Muscle of leg (tissue), 16 donors: ENCODE measurements at places on chromosomes 13 and 19. TPM values are rescaled to one million over a fixed set of nuclear protein-coding genes. Genes with fewer than 3 reads are reported as not detected.

The TTC9B gene
- total RNA-seq: 0.09 TPM

- no peak for DNase-seq
- peaks cover 2% of the 10 kb centered on the region for H3K27me3 ChIP-seq
- H3K36me3 ChIP-seq: peaks cover 86% of the 10 kb centered on the region
- no peak overlapping the region for H3K27ac ChIP-seq
- no peak overlapping the region for H3K4me3 ChIP-seq
Observed at GRCh38 chr19:4697304-4697703, 26.3 kb downstream of the DPP9 start.

DNA sequence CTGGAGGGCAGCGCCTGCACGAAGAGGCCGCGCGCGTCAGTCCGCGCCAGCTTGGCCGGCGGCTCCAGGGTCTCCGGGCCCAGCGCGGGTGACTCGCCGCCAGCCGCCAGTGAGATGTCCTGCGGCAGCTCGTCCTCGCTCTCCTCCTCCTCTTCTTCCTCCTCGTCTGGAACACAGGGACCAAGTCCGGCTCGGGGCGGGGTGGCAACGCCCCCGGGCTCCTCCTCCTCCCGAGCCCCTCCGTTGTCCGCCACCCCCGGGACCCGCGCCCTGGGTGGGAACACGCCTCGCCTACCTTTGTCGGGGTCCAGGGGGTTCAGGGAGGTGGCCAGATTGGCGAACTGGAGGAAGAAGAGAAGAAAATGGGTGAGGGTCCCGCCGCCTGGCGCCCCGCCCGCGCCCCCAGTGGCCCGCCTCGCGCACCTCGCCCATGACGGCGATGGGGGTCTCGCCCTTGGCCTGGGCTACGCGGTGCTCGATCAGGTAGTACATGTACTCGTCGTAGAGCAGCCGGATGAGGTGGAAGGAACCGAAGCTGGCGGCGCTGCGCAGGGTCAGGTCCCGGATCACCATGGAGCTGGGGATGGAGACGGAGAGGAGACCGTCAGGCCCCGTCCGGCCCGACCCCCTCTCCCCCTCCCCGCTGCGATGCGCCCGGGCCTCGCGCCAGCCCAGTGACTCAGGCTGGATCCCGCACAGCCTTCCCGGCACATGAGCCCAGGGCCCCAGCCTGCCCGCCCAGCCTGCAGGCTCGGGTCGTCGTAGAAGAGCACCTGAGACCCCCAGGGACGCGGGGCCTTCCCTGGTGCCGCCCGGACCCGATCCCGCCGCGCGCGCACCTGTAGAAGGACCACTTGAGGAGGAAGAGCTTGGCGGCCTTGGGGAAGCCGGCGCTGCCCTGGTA is 10.6 kb downstream of the DCAF15 start:
- H3K27ac ChIP-seq: no peak overlapping the region
- H3K4me3 ChIP-seq: peak overlapping the region; percentile 8
- peak; percentile 66 for DNase-seq
- H3K36me3 ChIP-seq: peaks cover 81% of the 10 kb centered on the region
- H3K4me1 ChIP-seq: peaks cover 5% of the 10 kb centered on the region

GRCh38 chr19:28103921-28104320 is 1109.0 kb downstream of the UQCRFS1 start:
- H3K4me1 ChIP-seq: no peaks in the 10 kb centered on the region
- H3K36me3 ChIP-seq: no peaks in the 10 kb centered on the region
- H3K27ac ChIP-seq: no peak overlapping the region
- H3K27me3 ChIP-seq: no peaks in the 10 kb centered on the region

DNA sequence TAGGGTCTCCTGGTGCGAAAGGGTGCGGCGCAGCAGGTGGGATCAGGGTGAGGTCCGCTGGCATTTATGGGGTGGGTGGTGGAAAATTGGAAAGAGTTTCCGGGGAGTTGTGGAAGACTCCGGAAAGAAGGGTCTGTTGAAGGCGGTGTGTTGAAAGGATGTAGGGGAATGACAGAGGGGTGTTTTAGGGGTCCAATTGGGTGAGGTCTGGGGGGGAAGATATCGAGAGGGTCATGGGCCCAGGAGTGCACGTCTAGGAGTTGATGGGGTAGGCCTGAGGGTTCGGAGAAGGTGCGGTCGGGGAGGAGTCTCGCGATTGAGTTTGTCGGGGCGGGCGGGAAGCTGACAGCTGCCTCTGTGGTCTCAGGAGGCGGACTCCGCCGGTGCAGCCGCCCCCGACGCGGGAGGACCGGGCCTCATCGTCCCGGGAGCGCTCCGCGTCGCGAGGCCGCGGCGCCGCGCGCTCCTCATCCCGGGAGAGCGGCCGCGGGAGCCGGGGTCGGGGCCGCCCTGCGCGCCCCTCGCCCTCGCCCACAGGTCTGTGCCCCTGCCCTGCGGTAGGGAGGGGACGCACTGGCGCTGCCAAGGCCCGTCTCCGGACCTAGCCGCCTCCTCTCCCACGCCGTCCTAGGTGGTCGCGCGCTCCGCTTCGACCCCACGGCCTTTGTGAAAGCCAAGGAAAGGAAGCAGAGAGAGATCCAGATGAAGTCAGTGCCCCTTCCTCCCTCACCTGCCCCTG is 7.0 kb downstream of the PGLYRP1 start:
- H3K36me3 ChIP-seq: peaks cover 7% of the 10 kb centered on the region
- H3K27me3 ChIP-seq: peaks cover 32% of the 10 kb centered on the region
- no peak for DNase-seq
- peaks cover 17% of the 10 kb centered on the region for H3K4me1 ChIP-seq

GRCh38 chr19:1097810-1098176 is 2.6 kb upstream of the POLR2E start:
- DNase-seq: no peak
- H3K4me1 ChIP-seq: peaks cover 34% of the 10 kb centered on the region
- peaks cover 13% of the 10 kb centered on the region for H3K36me3 ChIP-seq
- H3K4me3 ChIP-seq: no peak overlapping the region

DNA sequence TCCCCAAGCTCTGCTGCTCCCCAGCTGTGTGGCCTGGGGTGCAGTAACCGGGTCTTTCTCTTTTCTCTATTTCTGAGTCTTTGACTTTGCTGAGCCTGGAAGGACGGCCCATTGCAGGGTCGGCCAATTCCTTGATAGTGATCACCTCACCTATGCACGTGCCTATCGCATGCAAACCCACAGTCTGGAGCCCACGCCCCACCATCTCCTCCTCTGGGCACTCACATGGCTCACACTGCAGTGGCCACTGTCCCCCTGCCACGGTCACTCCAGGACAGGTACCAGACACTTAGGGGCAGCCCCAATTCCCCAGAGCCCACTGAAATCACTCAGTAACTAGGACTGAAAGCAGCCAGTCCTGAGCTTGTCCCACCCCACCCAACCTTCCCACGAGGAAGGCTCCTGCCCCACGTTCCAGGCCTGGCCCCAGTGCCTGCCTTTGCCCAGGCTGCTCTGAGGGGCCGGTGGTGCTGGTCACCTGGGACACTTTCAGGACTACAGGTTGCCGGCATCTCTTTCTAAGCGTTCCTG is 137.6 kb downstream of the TEX29 start:
- H3K4me3 ChIP-seq: no peak overlapping the region
- peaks cover 16% of the 10 kb centered on the region for H3K27me3 ChIP-seq
- H3K27ac ChIP-seq: no peak overlapping the region
- peaks cover 7% of the 10 kb centered on the region for H3K4me1 ChIP-seq
- no peaks in the 10 kb centered on the region for H3K36me3 ChIP-seq

DNA sequence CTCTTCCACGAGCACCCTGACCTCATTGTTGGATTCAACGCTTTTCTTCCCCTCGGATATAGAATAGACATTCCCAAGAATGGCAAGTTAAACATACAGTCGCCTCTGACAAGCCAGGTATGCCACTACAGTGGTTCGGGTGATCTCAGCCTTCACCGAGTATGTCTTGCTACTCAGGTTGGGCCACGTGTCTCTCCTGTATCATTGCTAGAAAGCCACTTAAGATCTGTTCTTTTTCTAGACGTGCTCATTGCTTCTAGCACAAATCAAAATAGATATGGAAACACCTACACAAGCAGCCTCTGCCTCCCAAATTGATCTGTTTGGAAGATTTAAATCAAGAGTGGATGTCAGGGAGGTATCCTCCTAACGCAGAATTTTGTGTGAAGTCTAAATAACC is 2.3 kb downstream of the SIN3B start:
- H3K4me1 ChIP-seq: peaks cover 14% of the 10 kb centered on the region
- H3K4me3 ChIP-seq: no peak overlapping the region
- DNase-seq: no peak
- no peak overlapping the region for H3K27ac ChIP-seq
- peaks cover 50% of the 10 kb centered on the region for H3K36me3 ChIP-seq
- H3K27me3 ChIP-seq: no peaks in the 10 kb centered on the region

GRCh38 chr13:28657784-28658538 is 969 bp upstream of the POMP start:
- no peaks in the 10 kb centered on the region for H3K27me3 ChIP-seq
- peak; percentile 63 for DNase-seq
- peaks cover 13% of the 10 kb centered on the region for H3K36me3 ChIP-seq

- peaks cover 52% of the 10 kb centered on the region for H3K4me1 ChIP-seq
- no peaks in the 10 kb centered on the region for H3K27me3 ChIP-seq
- H3K4me3 ChIP-seq: peak overlapping the region; percentile 99
- H3K36me3 ChIP-seq: peaks cover 26% of the 10 kb centered on the region
- peak overlapping the region; percentile 91 for H3K27ac ChIP-seq
- peak; percentile 60 for DNase-seq
Observed at GRCh38 chr19:15418231-15418578, 583 bp downstream of the AKAP8L start.

- no peak overlapping the region for H3K4me3 ChIP-seq
- H3K27ac ChIP-seq: no peak overlapping the region
- peaks cover 76% of the 10 kb centered on the region for H3K36me3 ChIP-seq
- DNase-seq: no peak
Observed at GRCh38 chr19:13957051-13957450, 4.7 kb downstream of the DCAF15 start.

- H3K27ac ChIP-seq: no peak overlapping the region
- H3K27me3 ChIP-seq: no peaks in the 10 kb centered on the region
- no peaks in the 10 kb centered on the region for H3K4me1 ChIP-seq
- no peak for DNase-seq
- H3K4me3 ChIP-seq: no peak overlapping the region
- no peaks in the 10 kb centered on the region for H3K36me3 ChIP-seq
Observed at GRCh38 chr13:64704121-64704649, 2526.0 kb downstream of the PCDH9 start.

- H3K4me1 ChIP-seq: peaks cover 24% of the 10 kb centered on the region
- peak overlapping the region; percentile 98 for H3K27ac ChIP-seq
- H3K4me3 ChIP-seq: peak overlapping the region; percentile 58
- peak; percentile 67 for DNase-seq
Observed at GRCh38 chr19:45477713-45478453, 10.1 kb downstream of the FOSB start.
